ENCODE measurements at places on chromosomes 3 and 15. TPM values are rescaled to one million over a fixed set of nuclear protein-coding genes. Genes with fewer than 3 reads are reported as not detected.

GRCh38 chr3:94935738-94936580, 873.1 kb downstream of the NSUN3 start:
- no peak for DNase-seq

DNA sequence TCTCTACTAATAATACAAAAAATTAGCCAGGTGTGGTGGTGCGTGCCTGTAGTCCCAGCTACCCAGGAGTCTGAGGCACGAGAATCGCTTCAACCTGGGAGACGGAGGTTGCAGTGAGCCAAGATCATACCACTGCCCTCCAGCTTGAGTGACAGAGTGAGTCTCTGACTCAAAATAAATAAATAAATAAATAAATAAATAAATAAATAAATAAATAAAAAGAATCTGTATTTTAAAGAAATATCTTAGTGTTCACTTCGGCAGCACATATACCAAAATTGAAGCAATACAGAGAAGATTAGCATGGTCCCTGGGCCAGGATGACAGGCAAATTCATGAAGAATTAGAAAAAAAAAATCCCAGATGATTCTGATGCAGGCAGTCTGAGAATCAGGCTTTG, 51.9 kb downstream of the ROBO2 start:
- no peak for DNase-seq

GRCh38 chr15:64693134-64693533, 82.3 kb downstream of the RBPMS2 start:
- DNase-seq: no peak

PPP1R14D gene
- total RNA-seq: not detected

DNA sequence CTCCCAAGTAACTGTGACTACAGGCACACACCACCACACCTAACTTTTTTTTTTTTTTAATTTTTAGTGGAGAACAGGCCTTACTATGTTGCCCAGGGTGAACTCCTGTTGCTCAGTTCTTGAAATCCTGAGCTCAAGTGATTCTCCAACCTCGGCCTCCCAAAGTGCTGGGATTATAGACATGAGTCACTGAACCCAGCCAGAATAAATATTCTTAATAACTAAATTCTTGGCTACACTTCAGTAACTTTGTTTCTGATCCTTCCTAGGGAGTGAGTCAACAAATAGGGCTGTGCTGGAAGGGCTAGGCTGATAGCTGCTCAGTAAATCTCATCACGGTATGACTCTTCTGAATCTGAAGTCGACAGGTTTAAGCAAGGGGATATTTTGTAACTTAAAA, 56.6 kb downstream of the P3H2 start:
- DNase-seq: no peak
